Stimulated activated CD8-positive, alpha-beta memory T cell treated with anti-CD3 and anti-CD28 coated beads, Interleukin-15, amount 100 ng/mL, for 48 hours (primary cell): ENCODE measurements at places on chromosomes 5 and 9.

DNA sequence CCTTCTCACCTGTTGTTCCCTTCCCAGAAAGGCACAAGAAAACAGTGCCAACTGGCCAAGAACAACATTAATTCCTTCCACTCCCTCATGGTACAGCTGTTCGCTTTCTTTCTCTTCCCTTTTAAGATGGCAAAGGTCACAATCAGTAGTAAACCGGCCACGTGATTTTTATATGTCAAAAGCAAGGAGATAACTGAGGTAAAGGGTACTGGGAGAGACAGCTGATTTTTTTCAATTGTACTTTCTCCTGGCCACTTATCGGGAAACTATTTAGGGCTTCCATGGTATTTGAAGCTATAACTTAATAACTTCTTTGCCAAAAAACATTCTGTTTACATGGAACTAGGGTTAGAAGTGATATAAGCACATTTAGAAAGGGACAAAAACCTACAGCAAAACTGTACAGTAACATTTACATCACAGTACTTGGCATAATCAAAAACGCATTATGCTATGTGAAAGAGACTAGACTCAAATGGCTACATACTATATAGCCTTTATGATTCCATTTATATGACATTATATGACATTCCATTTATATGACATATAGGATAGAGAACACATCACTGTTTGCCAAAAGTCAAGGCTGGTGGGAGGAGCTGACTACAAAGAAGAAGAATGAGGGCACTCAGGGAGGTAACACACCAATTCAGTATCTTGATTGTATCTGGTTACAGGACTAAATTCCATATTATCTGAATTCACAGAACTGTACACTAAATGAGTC, 24.8 kb downstream of the PLPP1 start:
- no peak for DNase-seq

GRCh38 chr9:73155377-73155776, 3.7 kb downstream of the ANXA1 start:
- no peak for DNase-seq

DNA sequence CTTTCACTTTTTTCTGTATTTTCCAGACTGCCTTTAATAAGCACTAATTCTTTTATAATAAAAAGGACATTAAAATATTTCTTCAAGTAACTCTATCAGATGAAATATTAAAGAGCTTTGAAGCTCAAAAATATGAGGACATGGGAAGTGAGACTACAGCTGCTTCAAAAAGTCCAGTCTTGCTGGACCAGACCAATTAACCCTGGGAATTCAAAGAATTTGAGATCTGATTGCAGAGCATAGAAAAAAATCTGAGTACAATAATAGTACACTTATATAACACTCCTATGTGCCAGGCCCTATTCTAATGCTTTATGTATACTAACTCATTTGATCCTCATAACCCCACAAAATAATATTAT, 9.8 kb downstream of the TMEM245 start:
- no peak for DNase-seq

- no peak for DNase-seq
Measured at GRCh38 chr5:122951658-122952057, 84.9 kb downstream of the PPIC start.
